PC-9 (cell line): ENCODE measurements at places on chromosomes 6 and 20. TPM values are rescaled to one million over a fixed set of nuclear protein-coding genes. Genes with fewer than 3 reads are reported as not detected.
A peak's percentile ranks its signal among the peaks of the same experiment; 100 is the strongest.

DNA sequence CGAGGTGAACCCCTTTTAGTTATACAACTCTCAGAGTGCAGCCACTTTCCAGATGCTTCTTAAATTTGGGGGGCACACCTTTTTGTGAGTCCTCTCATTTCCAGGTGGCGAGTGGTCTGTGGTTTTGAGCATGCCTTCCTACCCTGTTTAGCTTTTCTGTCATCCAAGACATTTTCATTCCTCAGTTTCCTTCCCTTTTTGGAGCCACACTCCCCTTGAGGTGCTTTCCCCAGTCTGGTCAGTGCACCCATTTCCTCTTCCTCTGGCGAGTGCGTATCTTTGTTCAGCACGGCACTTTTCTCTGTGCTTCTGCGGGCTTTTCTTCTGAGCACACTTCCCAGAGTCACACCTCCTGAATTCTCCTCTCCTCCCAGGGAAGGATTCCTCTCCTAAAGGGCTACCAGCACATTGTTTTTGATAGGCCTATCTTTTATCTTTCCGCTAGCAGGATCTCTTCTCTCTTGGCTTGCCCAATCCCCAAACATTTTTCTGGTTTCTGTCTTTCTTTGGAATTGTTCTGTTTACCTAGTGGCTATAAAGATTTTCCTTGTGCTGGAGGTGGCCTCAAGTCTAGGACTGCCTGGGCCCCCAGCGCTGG lies 1.4 kb downstream of the PHF20 start:
- DNase-seq = no peak

- DNase-seq = no peak
Observed at GRCh38 chr20:33875055-33875454, 63.9 kb downstream of the CHMP4B start.

DNA sequence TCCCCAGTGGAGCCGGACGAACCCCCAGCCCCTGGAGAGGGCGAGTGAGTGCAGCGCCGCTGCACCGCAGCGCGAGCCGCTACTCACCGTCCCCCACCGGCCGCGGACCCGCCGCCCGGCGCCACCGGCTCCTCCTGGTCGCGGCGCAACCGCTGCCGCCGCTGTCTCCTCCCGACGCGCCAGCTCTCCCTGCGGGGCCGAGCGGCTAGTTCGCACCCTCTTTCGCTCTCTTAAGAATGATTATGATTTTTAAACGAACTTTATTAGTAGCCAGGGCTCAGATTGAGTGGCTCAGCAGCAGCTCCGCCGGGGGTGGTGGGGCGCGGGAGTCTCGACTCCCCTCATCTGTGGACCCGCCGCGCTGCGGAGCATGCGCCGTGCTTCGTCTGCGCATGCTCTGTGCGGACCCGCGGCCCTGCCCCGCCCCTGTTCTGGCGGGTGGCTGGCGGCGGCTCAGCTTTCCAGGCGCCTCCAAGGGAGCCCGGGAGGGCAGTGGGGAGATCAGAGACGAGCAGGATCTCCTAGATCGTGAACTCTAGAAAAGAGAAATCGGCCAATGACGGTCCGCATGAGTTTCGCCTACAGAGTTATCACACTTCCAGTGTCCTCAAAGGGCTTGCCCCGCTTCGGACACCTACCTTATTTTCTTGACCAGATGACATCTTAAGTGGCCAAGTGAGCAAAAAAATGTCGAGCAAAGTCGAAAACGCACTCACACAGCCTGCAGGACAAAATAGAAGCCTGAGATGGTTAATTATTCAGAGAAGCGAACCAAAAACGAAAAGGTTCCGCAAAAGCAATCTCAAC lies at the start of gene RAB23:
Gene RAB23 (minus strand): TSS at position 372 of the 807 bp plus-strand sequence. CDS start 11,927 bp downstream, outside the sequence.
- peak; percentile 60 for DNase-seq

- peak; percentile 25 for DNase-seq
Observed at GRCh38 chr6:14129575-14129974, 12.0 kb downstream of the CD83 start.

DNA sequence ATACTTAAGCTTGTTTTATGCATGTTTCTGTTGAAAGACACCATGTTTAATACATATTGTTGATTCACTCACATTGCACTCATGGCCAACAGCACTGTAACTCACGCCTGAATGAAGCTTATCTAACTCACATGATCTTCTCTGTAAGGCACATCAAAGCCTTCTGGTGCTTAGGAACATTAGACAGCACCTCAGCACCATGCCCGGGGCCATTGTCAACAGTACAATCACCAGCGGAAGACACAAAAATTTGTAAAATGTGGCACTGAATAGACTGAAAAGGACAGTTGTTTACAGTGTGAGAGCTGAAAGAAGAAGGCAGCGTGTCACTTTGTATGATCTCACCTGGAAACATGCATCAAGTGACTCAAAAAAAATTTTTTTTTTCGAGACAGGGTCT lies 8.9 kb upstream of the TCF15 start:
- DNase-seq = no peak

DNA sequence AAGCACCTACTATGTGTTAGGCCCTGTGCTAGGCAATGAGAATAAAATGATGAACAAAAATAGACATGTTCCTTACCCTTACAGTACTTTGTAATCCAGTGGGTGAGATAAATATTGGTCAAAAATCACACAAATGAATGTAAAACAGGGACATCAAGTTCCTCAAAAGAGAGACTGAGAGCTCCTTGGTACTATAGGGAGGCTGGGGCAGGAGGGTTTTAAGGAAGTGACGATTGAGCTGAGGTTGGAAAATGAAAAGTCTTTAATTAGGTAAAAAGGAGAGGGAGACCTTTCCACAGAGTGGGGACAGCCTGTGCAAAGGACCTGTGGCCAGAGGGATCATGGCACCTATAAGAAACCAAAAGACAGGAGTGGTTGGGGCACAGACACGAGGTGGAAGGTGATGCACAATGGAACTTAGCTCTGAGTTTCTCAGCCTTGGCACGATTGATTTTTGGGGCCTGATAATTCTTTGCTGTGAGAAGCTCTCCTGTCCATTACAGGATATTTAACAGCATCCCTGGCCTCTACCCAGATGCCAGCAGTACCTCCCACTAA lies 140.3 kb downstream of the CEP57L1 start:
- no peak for DNase-seq

DNA sequence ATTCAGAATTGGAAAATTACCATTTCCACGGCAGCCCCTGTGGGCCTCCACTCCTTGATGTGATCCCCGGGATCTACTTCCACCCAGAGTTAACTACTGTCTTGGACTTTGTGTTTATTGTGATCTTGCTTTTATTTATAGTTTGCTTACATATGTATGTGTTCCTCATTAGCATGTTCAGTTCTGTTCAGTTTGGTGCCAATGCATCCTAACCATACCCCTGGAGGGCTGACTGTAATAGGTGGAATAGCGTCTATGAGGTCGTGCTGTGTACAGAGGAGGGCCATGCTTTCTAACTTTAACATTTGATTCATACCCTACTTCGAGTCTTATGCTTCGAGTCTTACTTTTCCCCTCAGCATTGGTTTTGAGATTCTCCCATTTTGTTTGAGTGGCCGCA lies 104.3 kb upstream of the SLC24A3 start:
- no peak for DNase-seq

HEY2 gene
- 0.15 TPM in 1 of 2 replicates, not detected in the other for total RNA-seq
